Activated B cell treated with CpG ODN at 0.5 μM for 24 hours (primary cell): ENCODE measurements at places on chromosomes 4 and X.

DNA sequence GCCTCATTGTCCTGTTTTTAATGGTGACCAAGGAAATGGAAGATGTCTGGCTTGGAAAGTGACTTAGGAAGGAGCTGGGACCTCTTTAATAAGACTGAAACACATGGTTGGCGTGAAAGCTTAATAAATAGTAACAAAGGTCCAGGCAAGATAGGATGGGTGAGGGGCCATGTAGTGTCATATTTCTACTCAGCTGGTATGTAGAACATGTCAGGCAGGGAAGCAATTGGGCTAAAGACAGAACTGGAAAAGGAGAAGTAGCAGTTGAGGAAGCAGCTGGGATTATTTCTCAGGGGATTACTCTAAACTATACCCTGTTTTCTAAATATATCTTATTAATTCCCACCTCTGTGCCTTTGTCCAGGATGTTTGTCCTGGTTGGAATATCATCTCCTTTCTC is 18.6 kb downstream of the ITGB1BP2 start:
- no peak for DNase-seq

GRCh38 chr4:40750461-40751258 is 905 bp downstream of the NSUN7 start:
- no peak for DNase-seq

DNA sequence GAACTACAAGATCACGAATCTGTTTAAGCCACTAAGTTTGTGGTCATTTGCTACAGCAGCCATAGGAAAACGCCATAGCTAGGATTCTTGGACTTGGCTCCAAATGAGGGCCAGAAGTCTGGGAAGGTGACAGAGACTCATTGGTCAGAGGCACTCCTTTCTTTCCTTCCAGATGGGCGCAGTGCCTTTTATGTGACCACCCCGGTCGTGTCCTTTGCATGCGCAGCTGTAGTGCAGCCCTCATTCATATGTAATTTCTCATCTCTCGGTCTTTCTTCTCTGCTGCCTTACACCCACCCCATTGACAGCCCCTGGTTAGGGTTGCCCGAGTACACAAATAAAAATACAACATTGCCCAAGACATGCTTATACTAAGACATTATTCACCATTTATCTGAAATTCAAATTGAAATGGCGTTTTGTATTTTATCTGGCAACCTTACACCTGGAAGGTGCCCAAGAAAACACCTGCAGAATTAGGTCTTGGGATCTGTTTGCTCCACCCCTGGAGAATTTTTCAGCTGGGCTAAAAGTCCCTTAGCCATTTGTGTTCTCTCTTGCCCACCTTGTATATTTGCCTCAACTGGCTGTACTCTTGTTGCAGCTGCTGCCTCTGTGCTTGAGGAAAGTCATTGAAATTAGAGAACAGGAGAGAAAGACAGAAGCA is 21.9 kb downstream of the CCKAR start:
- DNase-seq, result no peak

GRCh38 chr4:108649863-108650211 is 562 bp upstream of the OSTC start:
- no peak for DNase-seq

DNA sequence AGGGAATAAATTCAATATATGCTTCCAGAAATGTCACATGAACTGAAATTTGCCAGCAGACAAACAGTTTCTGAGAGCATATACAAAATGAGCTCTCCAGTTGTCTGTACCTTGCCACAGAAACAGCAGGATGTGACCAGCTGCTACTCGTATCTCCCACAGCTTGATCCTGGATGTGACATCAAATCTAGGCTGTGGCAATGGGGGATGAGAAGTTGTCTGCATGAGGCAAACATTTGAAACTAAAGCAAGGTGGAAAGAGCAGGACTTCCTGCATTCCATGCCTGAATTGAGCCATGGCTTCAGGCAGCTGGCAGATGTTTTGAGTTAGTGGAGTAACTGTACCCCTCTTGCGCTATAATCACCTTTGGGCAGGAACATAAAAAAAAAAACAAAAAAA is 1724.0 kb downstream of the RPA4 start:
- no peak for DNase-seq

GRCh38 chrX:141176586-141177451 is at the start of gene LDOC1:
TSS of gene LDOC1 (minus strand) at chrX:141177129. CDS start at chrX:141177021, 108 bp downstream.
- DNase-seq, result peak; percentile 60

- DNase-seq, result no peak
Measured at GRCh38 chr4:168879188-168879587, 130.9 kb downstream of the CBR4 start.

GRCh38 chrX:50497114-50497513 is 26.5 kb upstream of the DGKK start:
- no peak for DNase-seq

DNA sequence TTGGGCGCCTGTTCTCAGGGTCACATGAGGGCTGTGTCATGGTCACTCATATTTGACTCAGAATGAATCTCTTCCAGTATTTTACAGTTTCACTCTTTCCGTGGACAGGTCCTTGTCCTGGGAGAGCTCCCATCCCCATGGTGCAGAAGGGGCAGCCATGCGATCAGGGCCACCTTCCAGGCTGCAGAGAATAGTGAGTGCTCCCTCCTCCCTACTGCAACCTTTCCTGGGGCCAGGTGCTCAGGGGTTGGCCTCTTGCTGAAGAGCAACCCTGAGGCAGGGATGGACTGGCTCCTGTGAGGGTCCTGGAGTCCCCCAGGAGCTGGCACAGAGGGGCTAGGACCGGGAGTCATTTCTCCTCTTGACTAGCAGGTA is 108.4 kb downstream of the ABLIM2 start:
- no peak for DNase-seq

DNA sequence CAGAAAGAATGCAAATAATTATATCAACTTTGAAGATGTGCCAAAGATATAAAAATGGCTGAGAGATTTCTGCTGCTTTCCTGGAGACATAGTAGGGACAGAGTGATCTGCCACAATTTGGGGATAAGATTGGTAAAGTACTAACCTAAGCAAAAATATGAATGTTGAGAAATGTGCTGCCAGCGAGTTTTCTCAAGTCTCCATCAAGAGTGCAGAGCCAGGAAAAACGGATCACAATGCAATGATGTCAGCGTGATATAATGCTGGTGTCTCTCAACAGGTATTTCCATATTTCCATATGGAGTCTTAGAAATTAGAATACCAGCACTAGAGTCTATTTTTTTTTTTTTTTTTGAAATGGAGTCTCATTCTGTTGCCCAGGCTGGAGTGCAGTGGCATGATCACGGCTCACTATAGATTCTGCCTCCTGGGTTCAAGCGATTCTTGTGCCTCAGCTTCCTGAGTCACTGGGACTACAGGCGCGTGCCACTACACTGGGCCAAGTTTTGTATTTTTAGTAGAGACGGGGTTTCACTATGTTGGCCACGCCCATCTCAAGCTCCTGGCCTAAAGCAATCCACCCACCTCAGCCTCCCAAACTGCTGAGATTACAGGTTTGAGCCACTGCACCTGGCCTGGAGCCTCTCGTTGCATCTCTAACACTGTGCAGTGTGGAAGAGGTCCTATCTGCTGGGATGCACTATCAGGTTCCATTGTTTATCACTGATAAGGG is 893.5 kb downstream of the TRIML1 start:
- DNase-seq, result no peak

- no peak for DNase-seq
Measured at GRCh38 chr4:22233230-22233629, 282.6 kb downstream of the ADGRA3 start.

DNA sequence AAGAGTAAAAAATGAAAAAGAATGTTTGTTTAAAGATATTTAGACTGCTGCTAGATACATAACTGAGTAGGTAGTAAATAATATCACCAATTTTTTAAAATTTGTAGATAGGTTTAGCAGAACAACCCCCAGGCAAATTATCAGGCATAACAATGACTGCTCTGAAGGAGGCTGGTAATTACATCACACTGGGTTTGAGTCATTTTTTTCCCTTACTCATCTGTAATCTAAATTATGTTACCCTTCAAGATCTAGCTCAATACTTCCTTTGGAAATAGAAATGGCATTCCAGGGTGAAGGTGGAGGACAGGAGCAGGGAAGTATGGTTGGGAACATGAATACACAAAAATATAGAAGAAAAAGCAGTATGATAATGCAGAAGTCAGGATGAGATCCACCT is 431.6 kb upstream of the MAOA start:
- DNase-seq, result no peak

DNA sequence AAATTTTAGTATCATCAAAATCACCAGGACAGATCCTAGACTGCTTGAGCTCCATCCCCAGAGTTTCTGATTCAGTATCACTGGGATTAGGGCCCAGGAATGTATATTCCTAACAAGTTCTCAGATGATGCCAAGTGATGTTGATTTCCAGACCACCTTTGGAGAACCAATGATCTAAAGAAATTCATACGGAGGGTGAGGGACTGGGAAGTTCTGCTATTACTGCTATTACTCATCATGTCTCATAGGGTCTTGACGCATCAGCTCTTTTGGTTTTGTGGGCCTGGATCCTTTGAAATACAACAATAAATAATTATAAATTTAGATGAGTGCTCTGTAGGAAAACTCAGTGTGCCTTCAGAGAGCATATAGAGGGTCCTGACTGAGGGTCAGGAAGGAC is 59.8 kb upstream of the LGI2 start:
- no peak for DNase-seq

- DNase-seq, result no peak
Measured at GRCh38 chrX:115988825-115989224, 181.7 kb upstream of the AGTR2 start.

GRCh38 chr4:1760521-1761071 is 32.5 kb upstream of the FGFR3 start:
- no peak for DNase-seq

DNA sequence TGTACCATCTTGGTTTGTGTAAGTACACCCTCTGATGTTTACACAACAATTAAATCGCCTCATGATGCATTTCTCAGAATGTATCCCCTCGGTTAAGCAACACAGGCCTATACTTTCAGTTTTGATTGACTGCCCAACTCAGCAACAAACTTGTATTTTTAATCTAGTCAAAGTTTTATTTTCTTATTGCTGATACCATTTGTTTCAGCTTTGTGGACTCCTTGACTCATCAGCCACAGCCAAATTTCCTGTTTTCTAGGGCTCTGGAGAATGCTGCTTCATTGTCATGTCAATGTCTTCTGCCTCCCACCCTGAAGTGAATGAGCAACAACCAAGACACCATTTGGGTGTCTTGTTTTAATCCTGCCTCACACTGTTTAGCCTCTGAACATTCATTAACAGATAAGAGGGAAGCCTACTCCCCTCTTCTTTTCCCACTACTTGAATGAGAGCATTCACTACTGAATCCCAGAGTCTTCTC is 14.0 kb downstream of the BBS12 start:
- no peak for DNase-seq

DNA sequence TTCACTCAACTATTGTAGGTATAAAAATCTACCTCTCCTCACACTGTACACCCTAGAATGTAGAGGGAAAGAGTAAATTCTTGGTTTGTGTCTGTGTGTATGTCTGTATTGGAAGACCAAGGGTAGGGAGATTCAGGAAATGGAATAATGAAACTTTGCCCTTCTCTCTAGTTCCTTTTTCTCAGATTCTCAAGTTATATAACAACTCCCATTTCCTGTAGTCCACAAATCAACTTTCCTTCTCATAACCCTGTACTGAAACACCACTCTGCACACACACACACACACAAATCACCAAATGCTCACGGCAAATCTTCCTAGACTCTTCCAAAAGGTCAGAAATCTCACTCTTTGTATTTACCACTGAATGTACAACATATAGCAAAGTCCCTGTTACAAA is 824.5 kb upstream of the DIAPH2 start:
- no peak for DNase-seq

GRCh38 chr4:90127706-90128345 is 632 bp downstream of the CCSER1 start:
- no peak for DNase-seq

GRCh38 chrX:129823522-129823921 is 20.2 kb downstream of the ZDHHC9 start:
- DNase-seq, result no peak

DNA sequence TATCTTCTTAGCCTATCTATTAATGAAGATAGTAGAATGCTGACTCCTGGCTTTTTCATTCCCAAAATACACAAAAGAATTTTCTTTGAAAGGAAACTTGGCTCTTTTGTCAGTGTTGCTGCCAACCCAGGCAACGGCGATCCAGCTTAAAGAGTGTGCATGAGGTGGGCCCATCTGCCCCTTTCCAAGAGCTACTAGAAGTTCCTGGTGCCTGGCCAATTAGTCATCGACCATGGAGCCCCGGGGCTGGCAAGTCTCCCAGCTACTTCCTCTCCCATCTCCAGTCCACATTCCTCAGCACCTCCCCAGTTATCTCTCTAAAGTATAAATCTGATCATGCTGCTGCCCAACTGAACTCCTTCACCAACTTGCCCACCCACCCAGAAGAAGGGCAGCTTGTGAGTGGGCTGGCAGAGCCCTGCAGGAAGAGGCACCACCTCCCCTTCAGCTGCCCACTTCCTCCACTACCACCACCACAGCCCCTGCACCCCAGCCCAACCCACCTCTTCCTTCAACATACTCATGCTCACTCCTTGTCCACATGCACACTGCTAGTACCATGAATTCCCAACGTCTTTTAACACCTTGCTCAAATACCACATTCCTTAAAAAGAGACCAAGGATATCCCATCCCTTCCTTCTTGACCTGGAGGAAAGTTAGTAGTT is 158.2 kb upstream of the MAP3K15 start:
- DNase-seq, result no peak

- DNase-seq, result no peak
Measured at GRCh38 chr4:2534904-2535375, 1.5 kb upstream of the FAM193A start.

DNA sequence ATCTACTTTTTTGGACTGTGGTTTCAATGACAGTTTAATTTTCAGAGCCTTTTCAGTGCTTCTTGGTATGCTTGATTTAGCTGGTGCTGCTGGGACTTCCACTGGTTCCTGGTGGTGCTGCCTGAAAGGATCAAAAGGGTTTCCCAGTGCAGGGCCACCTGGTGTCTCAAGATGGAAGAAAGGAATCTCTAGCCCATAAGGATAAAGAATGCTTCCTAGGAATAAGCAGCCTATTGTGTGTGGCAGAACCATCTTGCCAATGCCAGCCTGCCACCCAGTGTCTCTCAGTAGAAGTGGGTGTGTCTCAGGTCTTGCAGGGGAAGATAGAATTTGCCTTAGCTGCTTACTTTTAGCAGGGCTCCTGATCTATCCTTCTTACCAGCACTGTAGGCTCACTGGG is 15.0 kb upstream of the RAI2 start:
- no peak for DNase-seq

GRCh38 chrX:15398874-15399273 is 14.7 kb upstream of the VEGFD start:
- no peak for DNase-seq

- DNase-seq, result no peak
Measured at GRCh38 chrX:133985967-133986683, 731 bp upstream of the GPC3 start.

GRCh38 chrX:130097507-130098209 is 12.6 kb downstream of the ELF4 start:
- DNase-seq, result no peak

- no peak for DNase-seq
Measured at GRCh38 chrX:44432641-44433040, 89.2 kb upstream of the EFHC2 start.
